ENCODE measurements at places on chromosomes 13 and 19. TPM values are rescaled to one million over a fixed set of nuclear protein-coding genes. Genes with fewer than 3 reads are reported as not detected.
A peak's percentile ranks its signal among the peaks of the same experiment; 100 is the strongest.

DNA sequence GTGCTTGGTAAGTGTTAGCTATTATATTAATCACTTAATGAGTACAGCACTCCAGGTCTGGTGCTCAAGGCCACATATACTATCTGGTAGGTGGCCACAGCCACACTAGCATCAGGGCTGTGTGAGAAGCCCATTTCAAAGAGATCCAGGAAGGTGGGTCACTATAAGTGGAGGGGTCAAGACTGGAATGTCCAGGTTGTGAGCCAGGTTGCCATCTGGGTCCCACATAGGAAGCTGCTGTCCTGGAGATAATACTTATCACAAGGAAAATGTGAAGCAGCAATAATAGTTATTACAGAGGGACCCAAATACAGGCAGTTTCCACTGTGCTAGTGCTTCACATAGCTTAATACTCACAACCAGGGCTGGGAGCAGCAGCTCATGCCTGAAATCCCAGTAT lies 13.1 kb downstream of the C19orf47 start:
- no peak for DNase-seq

Gene ZNF66
- total RNA-seq: 16.4 TPM

- no peak for DNase-seq
Measured at GRCh38 chr19:33444562-33445441, 71.3 kb downstream of the CEBPG start.

DNA sequence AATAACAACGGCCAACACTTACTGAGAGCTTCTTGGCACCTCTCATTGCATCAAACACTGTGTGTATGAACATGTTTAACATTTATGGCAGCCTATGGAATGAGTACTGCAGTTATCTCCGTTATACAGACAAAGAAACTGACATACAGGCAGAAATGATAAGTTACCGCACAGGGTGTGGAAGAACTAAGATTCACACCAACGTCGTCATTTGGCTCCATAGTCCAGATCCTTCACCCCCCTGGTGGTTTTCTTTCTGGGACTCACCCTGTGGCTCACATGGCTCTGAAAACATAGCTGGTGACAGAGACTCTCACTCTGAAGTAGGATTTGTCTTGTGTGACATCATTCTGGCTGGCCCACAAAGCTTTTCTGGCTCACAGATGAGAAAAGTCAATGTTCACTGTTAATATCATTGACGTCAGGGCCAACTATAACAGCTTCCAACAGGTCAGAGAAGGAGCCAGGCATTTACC lies 230.1 kb downstream of the DLEU7 start:
- DNase-seq: no peak

DNA sequence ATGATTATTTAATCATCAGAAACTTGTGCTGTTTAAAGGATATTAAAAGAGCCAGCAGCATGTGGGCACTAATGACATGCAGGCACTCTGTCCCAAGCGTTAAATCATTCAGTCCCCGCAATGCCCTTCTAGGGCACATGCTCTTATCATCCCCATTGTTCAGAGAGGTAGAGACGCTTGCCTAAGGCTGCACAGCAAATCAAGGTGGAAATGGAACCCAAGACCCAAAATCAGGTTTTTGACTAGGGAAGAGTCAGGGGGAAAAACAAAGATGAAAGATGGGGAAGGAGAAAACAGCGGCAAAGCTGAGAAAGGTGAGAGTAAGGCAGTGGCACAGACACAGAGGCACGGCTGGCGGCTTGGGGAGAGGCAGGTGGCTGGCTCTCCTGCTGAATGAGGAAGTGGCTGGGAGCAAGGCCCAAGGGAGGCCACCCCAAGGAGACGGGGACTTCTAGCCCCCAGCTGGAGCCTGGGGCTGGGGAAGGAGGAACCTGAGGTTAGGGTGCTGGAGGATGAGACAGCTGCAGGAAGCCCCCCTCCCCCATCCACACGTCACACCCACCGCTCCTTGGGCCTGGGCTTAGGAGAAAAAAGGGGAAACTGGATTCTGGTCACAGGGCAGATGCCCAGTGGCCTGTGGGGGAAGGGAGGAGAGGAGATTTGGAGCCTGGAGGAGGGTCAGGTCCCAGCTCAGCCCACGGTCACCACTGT lies 1.0 kb upstream of the TYROBP start:
- DNase-seq: no peak

Gene PIP5K1C
- total RNA-seq: 40.1 TPM

GRCh38 chr13:112807653-112808376 lies 118.0 kb downstream of the ATP11A start:
- DNase-seq: no peak

DNA sequence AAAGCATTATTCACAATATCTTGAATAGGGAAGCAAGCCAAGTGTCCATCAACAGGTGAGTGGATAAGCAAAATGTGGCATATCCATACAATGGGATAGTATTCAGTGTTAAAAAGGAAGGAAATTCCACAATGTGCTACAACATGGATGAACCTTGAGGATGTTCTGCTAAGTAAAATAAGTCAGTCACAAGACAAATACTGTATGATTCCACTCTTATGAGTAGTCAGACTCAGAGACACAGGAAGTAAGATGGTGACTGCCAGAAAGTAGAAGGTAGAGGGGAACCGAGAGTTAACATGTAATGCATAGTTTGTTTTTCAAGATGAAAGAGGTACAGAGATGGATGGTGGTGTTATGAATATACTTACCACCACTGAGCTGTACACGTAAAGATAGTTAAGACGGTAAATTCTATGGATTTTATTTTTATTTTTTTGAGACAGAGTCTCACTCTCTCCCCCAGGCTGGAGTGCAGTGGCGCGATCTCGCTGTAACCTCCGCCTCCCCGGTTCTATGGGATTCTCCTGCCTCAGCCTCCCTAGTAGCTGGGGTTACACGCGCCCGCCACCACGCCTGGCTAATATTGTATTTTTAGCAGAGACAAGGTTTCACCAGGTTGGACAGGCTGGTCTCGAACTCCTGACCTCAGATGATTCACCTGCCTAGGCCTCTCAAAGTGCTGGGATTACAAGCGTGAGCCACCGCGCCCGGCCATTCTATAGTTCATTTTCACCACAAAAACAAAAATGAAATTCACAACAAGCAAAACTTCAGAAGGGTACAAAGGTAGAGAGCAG lies 1.0 kb upstream of the CHAMP1 start:
- no peak for DNase-seq

Gene ZFP82
- total RNA-seq: 19.0 TPM

Gene CABP5
- not detected for total RNA-seq

GRCh38 chr13:31904941-31905824 lies 126.4 kb upstream of the FRY start:
- no peak for DNase-seq

DNA sequence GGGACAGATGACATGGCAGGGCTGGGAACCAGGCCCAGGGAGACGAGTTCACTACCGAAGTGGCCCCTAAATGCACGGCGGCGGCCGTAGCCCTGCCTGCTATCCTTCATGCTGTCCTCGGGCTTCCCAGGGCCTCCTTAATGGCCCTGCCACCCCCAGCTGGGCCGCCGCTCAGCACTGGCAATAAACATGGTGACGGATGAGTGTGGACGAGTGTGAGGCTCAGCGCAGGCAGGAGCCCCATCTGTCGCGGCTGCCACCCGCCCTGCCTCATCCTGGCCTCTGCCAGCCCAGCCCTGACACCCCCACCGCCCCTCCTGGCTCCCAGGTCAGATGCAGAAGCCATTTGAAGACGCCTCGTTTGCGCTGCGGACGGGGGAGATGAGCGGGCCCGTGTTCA lies 13.6 kb downstream of the PIN1 start:
- no peak for DNase-seq

DNA sequence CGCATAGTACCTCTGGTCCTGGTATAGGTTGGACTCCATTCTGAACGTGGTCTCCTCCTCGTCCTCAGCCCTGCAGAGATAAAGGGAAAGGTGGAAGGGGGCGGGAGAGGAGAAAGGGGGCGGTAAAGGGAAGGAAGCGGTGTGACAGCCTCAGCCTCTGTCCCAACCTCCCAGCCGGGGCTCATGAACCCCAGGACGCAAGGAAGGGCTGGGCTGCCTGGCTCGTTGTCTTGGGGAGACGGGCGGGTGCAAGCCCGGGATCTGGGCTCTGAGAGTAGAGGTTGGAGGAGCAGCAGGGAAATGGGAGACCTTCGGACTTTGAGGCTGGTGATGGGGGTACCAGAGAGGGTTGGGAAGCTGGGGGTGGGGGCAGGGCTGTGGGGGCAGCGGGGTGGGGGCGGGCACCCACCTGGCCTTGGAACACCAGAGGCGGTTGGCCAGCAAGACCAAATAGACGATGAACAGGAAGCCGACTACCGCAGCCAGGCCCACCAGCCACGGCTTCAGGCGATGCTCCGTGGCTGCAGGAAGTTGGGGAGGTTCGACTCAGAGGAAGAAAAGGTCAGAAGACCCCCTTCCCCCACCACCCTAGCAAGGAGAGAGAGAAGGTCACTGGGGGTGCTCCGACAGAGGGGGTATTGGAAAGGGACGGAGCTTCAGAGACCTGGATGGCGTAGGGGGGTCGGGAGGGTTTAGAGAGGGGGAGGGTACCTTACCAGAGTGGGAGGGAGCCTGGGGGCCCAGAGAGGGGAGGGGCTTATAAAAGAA lies 1.7 kb downstream of the SMIM24 start:
- no peak for DNase-seq

Gene KLK2
- not detected for total RNA-seq

DNA sequence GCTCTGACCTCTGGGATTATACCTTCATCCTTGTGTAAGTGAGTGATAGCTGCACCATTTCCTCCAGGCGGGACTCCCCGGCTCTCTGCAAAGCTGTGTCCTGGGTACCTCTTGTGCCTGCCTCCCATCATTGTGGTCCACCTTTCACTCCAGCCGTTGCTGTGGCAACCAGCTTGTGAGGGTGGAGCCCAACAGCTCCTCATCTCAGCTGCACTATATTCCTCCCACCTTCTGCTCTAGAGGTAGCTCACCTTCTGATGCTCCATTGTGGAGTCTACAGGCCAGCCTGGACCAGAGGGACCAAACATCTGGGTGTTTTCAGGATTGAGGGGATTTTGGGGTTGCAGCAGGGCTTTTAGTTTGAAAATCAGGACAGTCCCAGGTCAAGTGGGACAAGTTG lies 708.2 kb downstream of the UQCRFS1 start:
- no peak for DNase-seq

DNA sequence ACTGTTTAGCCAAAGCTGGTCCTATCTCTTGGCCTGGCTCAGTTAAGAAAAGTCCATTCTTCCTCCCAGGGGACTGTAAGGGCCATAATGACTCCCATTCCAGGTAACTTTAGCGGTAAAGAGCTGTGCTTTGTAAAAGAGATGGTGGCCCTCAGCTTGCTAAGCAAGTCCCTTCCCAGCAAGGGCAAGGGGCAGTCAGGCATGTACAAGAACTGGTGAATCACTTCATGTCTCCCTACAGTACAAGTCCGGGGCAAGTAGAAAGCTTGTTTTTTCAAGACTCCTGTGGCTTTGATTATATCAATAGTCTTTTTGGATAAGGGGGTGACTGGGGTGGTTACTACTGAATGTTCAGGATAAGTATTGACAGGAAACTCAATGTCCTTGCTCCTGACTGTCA lies 88.9 kb downstream of the SLC25A15 start:
- DNase-seq: no peak

DNA sequence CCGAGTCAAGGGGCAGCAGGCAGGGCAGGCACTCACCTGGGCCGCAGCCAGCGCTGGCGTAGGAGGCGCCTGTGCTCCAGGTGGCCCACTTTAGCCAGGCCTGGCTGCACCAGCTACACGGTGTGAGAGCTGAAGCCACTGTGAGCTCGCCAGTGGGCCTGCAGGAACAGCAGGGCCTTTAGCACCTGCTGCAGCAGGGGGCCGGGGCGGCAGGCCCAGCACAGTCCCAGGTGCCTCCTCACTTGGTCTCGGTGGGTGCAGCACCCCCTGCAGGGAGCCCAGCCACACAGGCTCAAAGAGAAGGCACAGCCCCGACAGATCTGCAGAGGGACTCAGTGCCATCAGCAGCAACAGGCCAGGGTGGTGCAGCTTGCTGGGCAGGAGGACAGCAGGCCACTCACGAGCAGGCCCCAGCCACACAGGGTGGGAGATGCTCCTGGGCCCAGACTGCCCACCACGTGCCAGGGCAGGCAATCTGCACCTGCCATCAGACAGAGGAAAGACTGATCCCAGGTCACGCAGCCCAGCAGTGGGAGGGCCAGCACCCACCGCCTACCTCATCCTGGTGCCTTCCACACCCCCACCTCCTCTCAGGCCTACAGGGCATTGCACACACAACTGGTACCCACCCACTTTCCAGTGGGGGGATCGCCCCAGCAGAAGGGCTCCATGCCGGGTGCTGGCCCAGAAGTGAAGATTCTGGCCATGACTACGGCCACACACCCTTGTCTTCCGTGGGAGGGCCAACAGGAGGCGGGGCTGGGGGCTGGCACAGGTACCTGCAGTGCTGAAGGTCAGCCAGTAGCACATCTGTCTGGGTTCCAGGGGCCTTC lies 15.8 kb downstream of the ARHGAP33 start:
- DNase-seq: no peak

Gene ATP8A2
- 3.4 TPM for total RNA-seq

Gene TMEM221
- total RNA-seq: 0.71 TPM

- no peak for DNase-seq
Measured at GRCh38 chr13:85074543-85075313, 724.5 kb downstream of the SLITRK6 start.

- peak; percentile 9 for DNase-seq
Measured at GRCh38 chr13:28058866-28059613, 41.3 kb downstream of the FLT3 start.

DNA sequence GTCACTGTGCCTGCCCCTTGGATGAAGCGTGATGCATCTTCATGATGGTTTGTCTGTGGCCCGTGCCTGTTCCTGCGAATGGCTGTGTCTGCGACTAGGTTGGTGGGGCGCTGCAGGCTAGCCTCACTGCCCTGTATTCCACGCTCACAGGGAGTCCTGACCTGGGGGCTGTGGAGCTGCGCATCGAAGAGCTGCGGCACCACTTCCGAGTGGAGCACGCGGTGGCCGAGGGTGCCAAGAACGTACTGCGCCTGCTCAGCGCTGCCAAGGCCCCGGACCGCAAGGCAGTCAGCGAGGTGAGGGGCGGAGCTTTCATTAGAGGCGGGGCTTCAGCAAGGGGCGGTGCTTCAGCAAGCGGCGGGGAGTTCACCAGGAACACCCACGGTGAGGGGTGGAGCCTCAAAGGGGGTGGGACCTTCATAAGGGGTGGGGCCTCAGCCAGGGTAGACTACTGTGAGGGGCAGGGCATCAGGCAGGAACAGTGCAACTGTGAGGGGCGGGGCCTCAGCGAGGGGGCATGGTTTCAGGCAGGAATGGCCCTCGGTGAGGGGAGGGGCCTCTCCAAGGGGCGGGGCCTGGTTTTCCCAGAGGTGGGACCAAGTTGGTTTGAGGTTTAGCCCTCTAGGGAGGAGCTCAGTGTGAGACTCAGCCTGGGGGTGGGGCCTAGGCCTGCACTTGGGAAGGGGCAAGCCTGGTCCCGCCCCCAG lies 17.2 kb downstream of the PKN1 start:
- DNase-seq: no peak

Gene C13orf42
- total RNA-seq: not detected

- DNase-seq: no peak
Measured at GRCh38 chr13:96782186-96782585, 212.1 kb downstream of the OXGR1 start.
